NCI-H82 (cell line): ENCODE measurements at places on chromosomes 3 and 15.

DNA sequence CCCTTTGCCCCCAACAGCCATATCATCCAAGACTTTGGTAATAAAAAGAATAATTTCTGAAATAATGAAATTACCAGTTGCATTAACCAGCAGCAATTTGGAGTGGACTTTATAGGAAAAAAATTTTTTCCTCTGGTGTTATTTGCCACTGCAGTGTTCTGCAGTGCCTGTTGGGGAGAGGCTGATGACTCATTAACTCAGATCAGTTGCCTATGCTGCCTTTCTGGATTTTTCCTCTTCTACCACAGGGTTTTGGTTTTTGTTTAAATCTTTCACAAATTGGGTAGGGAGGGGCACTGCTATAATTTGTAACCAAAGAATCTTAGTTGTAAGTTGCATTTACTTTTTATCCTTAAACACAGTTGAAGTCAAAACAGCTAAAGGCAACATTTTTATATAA, 22.7 kb downstream of the ATP6V1A start:
- DNase-seq: peak; percentile 14

GRCh38 chr3:4849136-4849535, 130.1 kb upstream of the BHLHE40 start:
- no peak for DNase-seq

GRCh38 chr15:96553451-96553850, 223.0 kb downstream of the NR2F2 start:
- no peak for DNase-seq

DNA sequence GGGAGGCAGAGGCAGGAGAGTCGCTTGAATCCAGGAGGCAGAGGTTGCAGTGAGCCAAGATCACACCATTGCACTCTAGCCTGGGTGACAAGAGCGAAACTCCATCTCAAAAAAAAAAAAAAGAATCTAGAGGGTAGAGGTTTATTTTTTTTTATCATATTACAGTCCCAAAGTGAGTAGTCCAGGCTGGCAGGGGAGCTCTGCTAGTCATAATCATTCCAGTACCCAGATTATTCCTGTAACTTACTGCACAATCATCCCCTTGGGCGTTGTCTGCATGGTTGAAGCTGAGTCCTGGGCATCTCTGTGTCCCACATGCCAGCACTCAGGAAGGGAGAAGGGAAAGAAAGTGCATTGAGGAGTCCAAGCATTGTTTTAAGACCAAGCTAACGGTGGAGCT, 8.5 kb downstream of the CRELD1 start:
- no peak for DNase-seq
